ENCODE measurements at places on chromosomes 16 and 17.

- DNase-seq: no peak
These were observed 4.6 kb downstream of the TSPOAP1 start for GRCh38 chr17:58324056-58324408.

- DNase-seq: no peak
These were observed 6.1 kb downstream of the PECAM1 start for GRCh38 chr17:64384253-64385186.

DNA sequence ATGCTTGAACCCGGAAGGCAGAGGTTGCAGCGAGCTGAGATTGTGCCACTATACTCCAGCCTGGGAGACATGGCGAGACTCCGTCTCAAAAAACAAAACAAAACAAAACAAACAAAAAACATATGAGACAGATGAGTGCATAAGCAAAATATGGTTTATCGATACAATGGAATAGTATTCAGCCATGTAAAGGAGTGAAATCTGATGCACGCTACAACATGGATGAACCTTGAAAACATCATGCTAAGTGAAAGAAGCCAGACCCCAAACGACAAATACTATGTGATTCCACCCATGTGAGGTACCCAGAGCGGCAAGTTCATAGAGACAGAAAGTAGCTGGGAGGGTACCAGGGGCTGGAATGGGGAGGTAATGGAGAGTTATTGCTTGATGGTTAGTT, 6.8 kb downstream of the PLCD3 start:
- no peak for DNase-seq

DNA sequence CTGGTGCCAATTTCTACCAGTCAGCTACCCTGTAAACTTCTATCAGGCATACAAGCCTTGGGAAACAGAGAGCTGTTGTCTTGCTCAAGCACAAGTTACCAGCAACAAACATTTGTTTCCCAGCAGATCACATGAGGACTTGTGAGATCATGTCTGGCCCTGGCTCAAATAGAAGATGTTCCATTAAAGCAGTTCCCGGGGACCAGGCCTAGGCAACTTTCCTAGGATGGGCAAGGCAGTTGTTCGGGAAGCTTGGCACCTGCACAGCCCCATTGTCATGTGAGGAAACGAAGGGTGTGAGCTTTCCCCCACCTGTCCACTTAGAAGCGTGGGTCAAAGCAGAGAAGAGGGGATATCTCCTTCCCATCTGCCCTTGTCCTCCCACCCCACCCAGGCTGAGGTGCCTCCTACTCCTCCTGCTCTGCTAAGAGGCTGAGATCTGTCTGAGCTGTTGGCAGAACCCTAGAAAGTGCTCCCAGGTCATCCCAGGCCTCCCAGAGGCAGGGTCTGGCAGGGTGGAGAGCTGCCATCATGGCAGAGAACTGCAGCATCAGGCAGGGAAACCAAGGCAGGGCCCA, 11.2 kb upstream of the SLC47A2 start:
- no peak for DNase-seq

DNA sequence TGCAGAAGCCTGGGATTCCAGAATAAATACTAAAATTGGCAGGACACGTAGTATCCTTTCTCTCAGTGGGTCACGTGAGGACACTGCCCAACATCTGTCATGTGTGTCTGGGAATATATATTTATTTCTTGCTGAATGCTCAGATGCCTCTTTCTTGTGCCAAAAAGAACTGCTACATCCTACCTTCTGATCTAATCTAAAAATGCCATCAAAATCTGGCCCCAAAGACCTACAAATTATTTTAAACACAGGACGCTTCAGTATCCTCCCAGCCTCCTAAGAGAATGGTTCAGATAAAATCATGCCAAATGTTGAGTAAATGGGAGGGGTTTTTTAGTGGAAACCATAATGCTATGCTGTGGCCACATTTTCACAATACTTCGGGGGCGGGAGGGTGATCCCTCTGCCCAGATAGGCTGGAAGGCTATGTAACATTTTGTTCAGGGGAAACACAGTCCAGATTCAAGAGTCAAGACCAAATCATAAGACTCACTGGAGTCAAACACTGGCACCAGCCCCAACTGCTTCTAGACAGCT, 22.9 kb upstream of the CORO6 start:
- no peak for DNase-seq

Data from activated CD4-positive, CD25-positive, alpha-beta regulatory T cell treated with anti-CD3 and anti-CD28 coated beads, Interleukin-2, amount 50 U/mL, for 72 hours (primary cell).